GM23338 (cell line): ENCODE measurements at places on chromosomes 12 and 14.
A peak's percentile ranks its signal among the peaks of the same experiment; 100 is the strongest.

GRCh38 chr12:58359084-58359483 lies 417.7 kb downstream of the ATP23 start:
- no peak for DNase-seq

DNA sequence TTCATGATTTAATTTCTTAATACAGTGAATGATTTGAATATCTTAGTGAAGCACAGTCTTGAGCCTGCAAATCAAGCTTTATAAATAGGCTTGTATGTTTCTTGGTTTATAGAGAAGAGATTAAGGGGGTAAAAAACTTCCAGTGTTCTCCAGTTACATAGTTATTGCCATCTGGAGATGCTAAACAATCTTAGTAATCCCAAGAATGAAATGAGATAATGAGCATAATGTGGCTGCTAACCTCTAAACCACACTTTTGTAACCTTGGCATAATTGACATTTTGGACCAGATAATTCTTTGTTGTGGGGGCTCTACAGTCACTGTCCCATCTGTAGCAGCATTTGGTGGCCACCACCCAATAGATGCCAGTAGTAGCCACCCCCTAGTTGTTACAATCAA lies 316.8 kb downstream of the CCDC91 start:
- DNase-seq, result no peak

DNA sequence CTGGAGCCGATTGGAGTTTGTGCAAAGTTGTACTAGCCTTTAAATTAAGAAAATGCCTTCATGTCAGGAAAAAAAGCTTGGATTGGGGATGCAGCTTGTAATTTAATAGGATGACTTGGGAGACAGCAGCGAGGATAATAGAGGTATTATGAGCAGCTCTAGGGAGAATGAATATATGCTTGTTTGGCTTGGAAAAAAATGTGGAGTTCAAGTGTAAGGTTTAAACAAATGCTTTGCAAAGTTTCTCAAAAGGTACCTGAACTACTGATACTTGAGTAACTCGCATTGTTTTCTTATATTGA lies 65.3 kb upstream of the RASSF3 start:
- DNase-seq, result no peak

DNA sequence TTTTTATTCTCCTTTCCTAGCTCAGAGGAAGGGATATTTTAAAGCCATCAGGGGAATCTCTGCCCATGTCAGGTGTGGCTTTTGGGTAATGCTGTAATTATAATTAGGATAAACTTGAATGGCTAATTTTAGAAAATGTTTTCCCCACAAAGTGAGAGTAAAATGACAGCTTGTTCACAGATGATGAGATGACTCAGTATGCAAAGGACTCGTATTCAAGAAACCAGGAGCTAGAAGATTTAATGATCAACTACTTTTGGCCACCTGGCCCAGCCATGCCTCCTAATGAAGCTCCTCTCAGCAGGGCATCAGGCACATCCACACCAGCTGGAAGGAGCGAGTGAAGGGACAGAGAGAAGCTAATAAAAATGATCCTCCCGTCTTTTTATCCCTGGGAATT lies 29.0 kb upstream of the PLEKHG7 start:
- DNase-seq, result no peak

- no peak for DNase-seq
These were observed 11.0 kb upstream of the PPP4R3A start for GRCh38 chr14:91521061-91521640.

DNA sequence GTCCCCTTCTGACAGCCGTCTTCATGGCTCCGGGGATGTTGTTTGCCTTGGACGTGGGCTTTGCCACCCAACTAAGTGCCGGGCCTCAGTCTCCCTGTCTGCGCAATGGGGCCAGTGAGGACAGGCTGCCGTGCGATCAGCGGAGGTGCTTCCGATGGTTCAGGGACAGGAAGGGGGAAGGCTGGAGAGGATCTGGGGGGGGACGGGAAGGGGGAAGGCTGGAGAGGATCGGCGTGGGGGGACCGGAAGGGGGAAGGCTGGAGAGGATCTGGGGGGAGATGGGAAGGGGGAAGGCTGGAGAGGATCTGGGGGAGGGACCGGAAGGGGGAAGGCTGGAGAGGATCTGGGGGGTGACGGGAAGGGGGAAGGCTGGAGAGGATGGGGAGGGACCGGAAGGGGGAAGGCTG lies 3.4 kb downstream of the MMP17 start:
- DNase-seq, result no peak

GRCh38 chr12:73951956-73952703 lies 585.5 kb upstream of the ATXN7L3B start:
- DNase-seq, result no peak

GRCh38 chr12:54411391-54412241 lies 7.5 kb downstream of the ITGA5 start:
- DNase-seq, result peak; percentile 66

GRCh38 chr12:25590011-25590721 lies 37.1 kb upstream of the LMNTD1 start:
- no peak for DNase-seq

GRCh38 chr12:120321382-120322202 lies 6.0 kb downstream of the PLA2G1B start:
- DNase-seq, result no peak

DNA sequence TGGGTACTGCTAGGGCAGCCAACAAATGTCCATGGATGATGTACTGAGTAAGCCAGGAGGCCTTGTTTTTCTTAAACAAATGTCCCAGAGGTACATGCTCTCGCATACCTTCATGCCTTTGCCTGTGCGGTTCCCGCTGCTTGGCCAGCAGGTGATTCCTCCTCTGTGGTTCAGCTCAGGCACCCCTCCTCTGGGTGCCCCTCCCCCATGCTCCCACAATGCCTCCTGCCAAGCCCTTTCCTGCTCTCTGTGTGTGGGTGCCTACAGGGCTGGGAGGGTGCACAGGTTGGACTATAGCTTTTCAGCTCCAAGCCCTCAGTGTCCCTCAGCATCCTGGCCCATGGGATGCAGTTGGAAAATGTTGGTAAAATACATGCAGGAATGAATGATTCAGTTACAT lies 23.5 kb downstream of the ASB2 start:
- DNase-seq, result peak; percentile 19

GRCh38 chr12:54413284-54414190 lies 5.5 kb downstream of the ITGA5 start:
- DNase-seq, result no peak

- DNase-seq, result peak; percentile 65
These were observed 25.5 kb downstream of the NKX2-8 start for GRCh38 chr14:36556811-36557433.

DNA sequence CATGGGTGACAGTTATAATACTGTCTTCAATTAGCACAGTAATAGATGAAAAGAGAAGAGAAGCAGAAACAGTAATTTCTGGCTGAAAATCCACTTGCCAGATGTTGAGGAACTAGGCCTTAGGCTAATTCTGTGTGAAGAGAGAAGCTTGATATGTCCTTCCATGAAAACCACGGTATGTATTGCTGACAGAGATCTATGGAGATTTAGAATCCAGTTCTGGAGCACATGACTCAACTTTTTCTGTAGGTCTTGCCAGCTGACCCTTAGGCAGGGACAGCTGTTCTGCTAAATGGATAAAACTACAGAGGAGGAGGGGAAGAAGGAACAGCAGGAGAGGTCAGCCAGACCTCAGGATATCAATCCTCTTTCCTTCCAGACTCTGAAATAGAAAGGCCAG lies 211.5 kb downstream of the PRKD1 start:
- DNase-seq, result no peak

DNA sequence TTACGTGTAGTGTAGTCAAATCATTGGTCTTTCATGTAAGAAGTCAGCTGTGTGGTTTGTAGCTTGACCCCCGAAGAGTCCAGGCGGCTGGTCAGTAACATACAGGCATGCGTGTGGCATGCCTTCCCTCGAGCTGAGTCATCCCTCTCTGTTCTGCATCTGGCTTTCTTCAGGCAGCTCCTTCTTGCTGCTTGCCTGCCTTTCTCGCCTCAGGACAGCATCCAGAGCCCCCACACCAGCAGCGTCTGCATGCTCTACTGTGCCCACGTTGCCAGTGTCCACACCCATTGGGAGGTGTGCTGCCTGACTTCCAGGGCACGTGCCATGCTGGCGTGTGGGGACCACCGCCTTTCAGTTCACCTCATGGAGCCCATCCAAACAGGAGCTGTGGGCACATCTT lies 96.8 kb downstream of the EP400 start:
- DNase-seq, result no peak

DNA sequence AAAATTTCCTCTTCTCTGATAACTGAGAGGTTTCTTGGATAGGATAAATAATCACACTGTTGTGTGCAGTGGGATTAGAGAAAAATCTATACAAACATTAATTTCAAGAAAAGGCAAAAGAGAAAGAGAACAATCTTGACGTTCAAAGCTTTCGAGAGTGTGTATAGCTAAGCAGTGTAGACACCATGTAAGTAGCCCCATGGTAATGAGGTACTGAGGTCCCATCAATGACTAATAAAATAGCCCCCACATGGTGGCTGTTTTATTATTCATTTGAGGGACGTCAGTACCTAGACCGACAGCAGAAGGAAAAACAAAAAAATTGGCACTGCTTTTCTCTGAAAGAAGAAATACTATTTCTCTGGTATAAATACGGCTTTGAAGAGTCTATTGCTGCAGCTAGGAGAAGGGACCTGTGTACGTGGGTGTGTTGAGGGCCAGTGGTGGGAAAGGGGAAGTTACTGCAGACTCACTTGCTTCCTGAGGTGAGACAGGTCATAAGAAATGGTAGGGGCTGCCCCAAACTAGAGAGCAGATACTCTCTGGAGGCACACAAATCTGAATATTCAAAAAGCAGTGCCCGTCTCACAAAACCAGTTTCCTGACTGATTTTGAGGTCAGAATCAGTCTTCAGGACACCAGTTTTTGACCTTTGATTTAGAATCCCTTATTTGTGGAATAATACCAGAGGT lies 339.8 kb downstream of the EMP1 start:
- DNase-seq, result no peak

DNA sequence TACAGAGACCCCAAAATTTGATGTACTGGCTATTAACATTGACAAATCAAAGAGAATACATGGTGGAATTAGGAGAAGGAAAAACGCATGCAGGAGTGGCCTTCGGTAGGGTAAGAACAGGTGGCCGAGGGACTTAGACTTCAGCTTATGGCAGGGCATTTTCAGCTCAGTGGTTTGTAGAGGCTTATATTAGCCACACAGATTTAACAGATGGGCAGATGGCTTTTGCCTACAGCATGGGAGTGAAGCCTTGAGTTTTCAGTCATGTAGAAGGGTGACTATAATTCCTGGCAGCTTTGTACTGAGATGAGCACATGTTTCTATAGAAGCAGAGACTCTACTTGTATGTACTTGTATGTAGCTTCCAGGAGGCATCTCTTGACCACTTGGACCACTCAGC lies 40.9 kb upstream of the PLEKHA5 start:
- no peak for DNase-seq

GRCh38 chr14:22381408-22381760 lies 207.6 kb downstream of the DAD1 start:
- no peak for DNase-seq

DNA sequence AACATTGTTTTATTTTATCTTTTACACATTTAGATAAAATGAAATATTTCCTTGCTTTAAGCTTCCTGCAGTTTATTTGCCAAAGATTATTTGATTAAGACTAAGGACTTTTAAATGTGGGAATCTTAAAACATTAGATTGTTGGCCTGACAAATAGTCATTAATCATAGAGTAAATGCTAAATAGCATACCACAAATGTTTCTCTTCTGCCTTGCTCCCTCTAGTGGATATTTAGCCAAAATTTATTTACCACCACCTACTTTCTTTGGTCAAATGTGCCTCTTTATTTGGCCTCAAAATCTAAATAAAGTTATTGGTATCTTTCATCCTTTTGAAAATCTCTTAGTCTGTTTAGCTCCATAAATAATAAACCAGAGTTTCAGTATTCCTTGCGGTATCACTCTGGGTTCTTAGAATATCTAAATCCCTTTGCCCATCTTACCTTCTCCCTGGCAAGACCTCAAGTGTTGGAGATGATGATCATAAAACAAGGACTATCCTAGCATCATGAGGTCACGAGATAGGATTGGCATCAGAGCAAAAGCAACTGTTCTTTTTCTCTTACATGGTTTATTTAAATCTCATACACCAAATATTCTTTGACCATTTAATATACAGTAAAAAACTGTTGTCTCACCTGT lies 150.6 kb upstream of the AEBP2 start:
- DNase-seq, result peak; percentile 79
